ENCODE measurements at places on chromosomes 13 and 19.

- DNase-seq = no peak
Observed at GRCh38 chr13:87923753-87924152, 252.6 kb downstream of the SLITRK5 start.

GRCh38 chr13:83895994-83896580 is 13.8 kb upstream of the SLITRK1 start:
- no peak for DNase-seq

DNA sequence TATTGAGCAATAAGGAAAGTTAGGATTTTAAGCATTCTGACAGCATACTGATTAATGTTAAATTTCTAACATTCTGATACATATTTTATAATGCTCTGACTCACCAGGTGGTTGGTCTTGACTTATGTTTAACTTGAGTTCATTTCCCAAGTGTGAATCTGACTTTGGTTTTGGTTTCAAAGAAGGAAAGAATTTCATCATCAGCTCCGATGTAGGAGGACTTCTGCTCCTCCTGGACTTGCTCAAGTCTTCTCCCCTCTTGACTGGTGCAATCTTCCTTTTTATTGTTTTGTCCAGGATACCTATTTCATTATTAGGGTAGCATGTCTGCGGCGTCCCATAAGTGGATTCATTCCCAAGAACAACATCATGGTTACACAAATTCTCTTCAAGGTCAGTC is 141.3 kb downstream of the RNF17 start:
- DNase-seq = no peak

DNA sequence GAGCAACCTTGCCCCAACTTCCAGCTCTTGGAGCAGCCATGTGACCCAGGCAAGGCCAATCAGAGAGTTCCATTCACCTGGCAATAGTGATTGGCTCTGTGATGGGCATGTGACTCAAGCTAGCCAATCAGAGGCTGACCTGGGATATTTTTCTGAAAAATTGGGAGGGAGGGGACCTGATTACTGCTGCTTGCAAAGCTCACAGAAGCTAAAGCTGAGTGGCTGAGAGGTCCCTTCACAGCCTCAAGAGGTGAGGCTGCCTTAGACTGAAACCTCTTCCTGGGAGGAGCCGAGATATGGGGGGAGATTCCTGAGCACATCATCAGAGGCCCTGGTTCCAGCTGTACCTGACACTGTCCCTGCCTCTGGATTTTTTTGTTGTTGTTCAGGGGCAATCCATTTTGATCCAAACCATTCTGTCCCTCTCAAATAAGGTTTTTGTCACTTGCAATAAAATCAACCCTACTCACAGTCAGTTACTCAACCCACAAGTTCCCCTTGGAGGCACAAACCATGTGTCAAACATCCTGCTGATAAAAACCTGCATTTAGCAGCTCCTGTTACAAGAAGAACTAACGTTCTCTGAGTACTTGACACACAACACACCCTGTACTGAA is 4.8 kb downstream of the CIB3 start:
- no peak for DNase-seq

DNA sequence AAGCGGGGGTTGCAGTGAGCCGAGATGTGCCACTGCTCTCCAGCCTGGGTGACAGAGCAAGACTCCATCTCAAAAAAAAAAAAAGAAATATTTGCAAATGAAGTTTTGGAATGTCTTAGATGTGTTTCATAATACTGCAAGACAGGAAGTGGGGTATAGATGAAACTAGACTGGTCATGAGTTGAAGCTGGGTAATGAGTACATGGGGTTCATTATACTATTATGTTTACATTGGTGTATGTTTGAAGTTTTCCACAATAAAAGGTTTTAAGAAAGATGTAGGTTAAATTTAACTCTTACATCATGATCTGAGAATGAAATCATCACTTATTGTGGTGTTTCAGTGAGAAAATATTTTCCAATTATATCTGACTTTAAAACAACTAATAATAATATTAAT is 19.0 kb downstream of the FNDC3A start:
- DNase-seq = no peak

Data from cortex of kidney (tissue), 1 donor.